ENCODE measurements at places on chromosomes 5 and 9.

GRCh38 chr5:147065071-147065470 lies 169.8 kb upstream of the STK32A start:
- no peak for DNase-seq

- DNase-seq: no peak
Measured at GRCh38 chr9:21788752-21789151, 13.7 kb upstream of the MTAP start.

DNA sequence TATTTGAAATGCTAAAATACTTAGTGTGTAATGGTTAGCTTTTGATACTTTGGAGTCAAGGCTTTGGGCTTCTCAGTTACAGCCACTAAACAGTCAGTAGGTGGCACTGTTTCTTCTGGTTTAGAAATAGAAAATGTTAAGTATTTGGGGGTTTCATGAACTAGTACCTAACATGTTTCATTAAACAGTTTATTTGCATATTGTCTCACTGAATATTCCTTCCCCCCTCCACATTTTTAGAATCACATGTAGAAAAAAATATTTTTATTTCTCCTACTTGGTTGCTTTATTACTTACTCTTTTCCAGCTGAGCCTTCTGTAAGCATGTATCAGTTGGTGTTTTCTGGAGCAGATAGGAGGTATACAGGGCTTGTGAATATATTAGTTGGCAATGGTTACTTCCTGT lies 48.0 kb downstream of the IPO11 start:
- no peak for DNase-seq

DNA sequence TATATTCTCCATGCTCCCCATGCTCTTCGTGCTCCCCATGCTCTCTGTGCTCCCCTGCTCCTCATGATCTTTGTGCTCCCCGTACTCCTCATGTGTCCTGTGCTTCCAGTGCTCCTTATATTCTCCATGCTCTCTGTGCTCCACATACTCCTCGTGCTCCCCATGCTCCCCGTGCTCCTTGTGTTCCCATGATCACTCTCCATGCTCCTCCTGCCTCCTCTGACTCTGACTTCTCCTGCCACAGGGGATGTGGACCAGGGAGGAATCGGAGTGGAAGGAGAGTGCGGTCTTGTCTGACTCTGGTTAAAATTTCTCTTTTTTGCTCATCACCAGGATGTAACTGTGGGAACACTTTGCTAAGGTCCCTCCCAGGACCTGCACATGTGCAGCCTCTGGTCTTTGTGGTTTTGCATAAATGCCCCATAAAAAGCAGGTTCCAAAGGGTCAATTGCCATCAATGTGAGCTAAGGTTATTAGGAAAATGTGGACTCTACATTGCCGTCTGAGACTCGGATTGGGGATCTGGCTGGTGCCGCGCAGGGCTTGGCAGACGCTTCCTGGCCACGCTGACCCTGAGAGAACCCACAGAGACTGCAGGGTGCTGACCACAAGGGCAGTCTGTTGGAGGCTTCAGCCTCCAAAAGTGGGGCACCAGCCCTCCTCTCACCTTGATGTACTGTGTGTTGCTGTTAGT lies 52.5 kb downstream of the TRIP13 start:
- peak; percentile 55 for DNase-seq

GRCh38 chr5:122155546-122155945 lies 26.2 kb downstream of the ZNF474 start:
- DNase-seq: no peak

DNA sequence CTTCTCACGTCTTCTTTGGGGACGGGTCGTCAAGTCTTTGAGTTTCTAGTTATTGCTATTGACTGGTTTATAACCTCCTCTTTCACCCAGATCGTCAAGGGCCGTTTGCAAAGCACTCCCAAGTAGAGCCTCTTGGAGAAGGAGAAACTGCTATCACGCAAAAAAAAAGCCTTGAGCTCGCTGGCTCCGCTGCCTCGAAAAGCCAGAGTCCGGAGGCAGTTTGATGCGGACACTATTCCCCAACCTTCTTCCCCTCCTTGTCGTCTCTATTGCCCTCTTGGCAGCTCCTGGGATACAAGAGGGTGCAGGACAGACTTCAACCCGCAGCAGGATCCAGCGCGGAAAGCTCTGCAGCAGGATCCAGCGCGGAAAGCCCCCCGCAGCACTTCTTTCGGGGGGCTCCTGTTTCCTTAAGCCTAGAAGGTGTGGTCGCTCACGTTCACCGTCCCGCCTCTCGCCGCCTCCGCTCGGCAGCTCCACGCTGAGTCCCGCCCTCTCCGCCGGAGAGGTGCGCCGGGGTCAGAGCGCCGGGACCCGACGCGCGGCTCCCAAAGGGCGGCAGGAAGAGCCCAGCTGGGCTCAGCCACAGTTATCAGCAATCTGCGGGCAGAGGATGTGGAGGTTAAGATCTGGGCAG lies at the start of gene PCDHAC1:
Gene PCDHAC1 (plus strand): TSS at position 494 of the 637 bp plus-strand sequence. CDS start 594 bp downstream, outside the sequence.
- peak; percentile 67 for DNase-seq

- no peak for DNase-seq
Measured at GRCh38 chr5:149256451-149256850, 15.2 kb upstream of the AFAP1L1 start.
